ENCODE measurements at places on chromosomes 11 and 22. TPM values are rescaled to one million over a fixed set of nuclear protein-coding genes. Genes with fewer than 3 reads are reported as not detected.

DNA sequence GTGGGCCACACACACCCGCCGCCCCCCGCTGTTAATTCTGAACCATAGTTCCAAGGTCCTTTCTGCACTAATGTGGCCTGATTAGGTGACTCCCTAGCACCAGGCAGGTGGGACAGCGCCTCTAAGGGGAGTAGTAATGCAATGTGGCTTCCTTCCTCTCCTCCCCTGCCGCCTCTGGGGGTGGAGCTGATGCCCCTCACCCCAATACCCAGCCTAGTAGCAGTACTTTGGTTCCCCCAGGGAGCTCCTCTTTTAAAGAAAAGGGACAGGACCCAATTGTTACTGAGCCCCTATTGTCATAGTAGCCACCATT, 14.4 kb downstream of the RTN4RL2 start:
- DNase-seq, result no peak

GRCh38 chr11:11113626-11114025, 239.4 kb downstream of the CSNK2A3 start:
- no peak for DNase-seq

GRCh38 chr11:133081730-133082452, 450.4 kb downstream of the OPCML start:
- DNase-seq, result no peak

DNA sequence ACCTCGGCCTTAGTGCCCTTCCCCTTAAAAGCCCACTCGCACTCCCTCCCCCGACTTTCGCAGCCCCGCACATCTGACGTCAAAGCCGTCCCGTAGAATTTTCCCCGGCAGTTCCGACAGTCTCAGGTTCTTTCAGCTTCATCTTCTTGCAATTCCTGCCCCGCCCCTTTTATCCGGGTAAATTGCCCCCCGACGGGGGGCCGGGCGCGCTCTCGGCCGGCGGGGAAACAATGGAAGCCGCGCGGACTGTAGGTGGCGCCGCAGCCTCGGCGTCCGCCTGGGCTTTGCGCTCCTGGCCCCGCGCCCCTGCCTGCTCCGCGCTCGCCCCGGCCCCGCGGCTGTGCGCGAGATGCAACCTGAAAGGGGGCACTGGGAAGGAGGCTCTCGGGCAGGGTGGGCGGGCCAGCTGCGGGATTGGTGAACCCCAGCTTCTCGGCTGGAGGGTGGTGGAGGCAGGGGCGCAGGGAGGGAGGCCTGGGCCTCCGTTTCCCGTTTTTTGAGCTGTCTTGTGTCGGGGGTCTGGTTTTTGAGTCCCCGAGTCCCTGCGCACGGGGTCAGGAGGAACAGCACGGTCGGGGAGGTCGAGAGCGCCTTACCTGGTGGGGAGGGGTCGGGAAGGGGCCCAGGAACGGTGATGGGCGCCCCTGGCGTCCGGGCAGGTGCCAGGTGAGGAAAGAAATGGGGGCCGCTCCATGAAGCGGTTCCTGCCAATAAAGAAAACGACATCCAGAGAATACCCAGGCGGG, 859 bp upstream of the FGF19 start:
- DNase-seq, result no peak

GDPD4 gene
- polyA plus RNA-seq, result 0.19 TPM
